Kidney (tissue), 22 donors: ENCODE measurements at places on chromosomes 3 and 15. TPM values are rescaled to one million over a fixed set of nuclear protein-coding genes. Genes with fewer than 3 reads are reported as not detected.

DNA sequence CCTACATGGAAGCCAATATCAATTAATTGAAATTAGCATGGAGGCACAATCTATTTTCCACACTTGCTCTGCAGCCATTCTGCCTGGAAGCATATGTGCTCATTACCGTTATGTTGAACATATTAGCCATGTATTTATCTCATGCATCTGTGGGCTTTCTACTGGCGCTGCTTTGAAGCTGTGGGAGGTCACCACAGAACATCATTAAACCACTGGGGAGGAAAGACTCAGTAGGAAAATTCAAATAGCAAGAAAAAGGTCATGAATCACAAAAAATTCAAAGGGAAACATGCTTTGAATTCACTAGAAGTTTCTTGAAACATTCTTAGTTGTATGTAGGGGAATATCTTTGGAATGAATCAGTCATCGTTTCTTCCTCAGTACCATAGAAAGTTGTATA is 652.5 kb downstream of the EDEM1 start:
- no peak for DNase-seq

DNA sequence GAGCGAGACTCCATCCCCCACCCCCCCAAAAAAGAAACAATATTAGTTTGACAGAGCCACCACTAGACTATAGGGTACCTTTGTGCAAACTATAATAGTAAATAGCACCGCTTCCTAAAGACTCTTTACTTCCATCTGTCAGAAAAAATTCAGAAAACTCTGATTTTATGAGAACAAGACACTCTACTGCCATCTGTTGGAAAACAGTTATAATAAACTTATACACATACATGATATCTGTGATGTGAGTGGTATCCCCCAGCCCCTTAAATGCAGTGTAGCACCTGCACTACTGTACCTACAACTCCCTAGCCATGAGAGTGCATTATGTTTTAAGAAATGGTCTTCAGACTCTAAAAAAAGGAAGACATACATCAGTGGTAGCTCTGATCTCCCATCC is 47.1 kb upstream of the CTDSPL start:
- DNase-seq: no peak

DNA sequence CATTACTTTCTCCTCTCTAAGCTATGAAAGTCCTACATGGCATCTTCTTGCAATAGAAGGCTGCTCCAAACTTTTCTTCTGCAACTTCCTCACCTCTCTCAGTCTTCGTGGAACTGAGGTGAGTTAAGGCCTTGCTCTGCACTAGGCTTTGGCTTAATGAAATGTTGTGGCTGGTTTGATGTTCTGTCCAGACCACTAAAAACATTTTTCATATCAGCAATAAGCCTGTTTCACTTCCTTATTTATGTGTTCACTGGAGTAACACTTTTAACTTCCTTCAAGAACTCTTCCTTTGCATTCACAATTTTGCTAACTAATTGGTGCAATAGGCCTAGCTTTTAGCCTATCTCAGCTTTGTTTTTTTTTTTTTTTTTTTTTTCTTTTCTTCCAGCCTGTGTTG is 335.3 kb upstream of the NECTIN3 start:
- DNase-seq: no peak

DNA sequence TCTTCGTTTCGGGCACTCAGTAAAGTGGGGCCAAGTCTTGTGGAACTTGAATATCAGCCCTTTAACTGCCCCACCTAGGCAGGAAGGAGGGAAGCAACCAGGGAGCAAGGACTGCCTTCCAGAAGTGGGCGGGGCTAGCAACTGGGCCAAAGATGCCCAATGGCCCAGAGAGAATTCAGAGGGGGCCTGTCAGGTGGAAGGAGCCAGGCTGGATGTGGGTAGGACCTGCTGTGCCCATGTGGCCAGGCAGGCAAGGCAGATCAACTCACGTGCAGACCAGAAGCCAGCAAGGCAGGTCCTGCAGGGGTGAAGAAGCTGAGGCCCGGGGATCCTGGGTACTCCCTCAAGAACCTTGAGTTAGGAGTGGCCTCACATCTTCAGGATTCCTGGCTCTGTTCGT is 5.5 kb downstream of the MAP6D1 start:
- DNase-seq: no peak

DNA sequence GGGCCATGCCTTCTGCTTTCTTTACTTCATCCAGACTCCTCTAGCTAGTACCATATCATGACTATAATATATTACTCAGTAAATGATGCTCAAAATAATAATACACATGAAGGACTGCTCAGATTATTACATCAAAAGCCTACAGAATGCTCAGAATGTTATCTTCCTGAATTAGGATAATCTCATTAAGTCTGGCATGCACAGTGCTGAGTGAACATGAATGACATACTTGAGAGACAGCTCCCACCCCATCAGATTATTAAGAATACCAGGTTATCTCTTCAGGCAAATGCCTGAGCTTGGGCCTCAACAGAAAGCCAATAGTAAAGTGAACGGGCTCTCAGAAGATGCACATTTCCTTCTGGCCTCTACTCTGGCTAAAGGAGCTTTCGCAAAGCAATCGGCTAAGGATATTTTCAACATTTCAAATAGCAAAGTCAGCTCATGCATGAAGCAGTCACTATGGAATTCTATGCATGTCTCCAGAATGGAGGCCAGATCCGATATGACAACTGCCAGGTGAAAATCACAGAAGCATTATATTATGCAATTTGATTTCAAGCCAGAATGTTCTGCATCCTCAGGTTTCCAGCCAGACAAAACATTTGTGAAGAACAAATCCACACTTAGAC is 122.6 kb downstream of the KCNMB2 start:
- no peak for DNase-seq

- no peak for DNase-seq
These were observed 66.6 kb upstream of the HERC1 start for GRCh38 chr15:63900306-63900705.

DNA sequence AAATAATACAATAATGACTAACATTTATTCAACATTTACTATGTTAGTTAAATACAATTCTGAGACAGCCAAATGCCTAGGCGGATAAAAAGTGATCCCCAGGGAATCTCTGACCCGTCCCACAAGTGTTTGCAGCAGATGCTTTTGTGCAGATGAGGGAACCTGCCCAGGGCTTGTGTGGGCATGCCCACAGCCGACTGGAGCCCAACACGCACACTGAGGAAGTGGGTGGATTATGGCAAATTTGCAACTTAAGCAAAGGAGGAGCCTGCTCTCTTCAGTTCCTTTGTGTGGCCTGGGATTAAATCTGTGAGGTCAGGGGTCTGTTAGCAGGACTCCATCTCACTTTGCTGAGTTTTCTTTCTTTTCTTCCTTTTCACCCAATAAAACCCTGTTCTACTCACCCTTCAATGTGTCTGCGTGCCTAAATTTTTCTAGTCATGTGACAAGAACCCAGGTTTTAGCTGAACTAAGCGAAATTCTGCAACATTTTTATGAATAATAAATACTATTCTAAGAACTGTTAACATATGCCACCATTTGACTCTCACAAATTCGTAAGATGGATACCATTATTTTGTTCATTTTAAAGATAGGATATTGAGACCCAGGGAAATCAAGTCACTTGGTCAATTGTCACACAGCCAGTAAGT is 13.9 kb upstream of the RTP1 start:
- no peak for DNase-seq

DNA sequence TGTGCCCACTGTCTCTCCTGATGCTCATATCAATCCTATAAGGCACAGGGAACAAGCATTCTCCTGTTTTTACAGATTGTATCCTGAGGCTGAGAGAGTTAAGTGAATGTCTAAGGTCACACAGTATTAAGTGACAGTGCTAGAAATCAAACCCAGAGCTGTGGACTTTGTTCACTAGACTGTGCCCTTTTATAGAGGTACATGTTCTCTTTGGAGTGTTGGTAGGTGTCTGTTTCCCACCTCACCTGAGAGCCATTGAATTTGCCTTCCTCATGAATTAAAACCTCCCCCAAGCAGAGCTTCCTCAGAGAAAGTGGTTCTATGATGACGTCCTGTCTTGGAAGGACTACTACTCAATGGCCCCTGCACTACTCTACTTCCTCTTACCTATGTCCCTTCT is 12.4 kb downstream of the ADIPOQ start:
- DNase-seq: no peak

DNA sequence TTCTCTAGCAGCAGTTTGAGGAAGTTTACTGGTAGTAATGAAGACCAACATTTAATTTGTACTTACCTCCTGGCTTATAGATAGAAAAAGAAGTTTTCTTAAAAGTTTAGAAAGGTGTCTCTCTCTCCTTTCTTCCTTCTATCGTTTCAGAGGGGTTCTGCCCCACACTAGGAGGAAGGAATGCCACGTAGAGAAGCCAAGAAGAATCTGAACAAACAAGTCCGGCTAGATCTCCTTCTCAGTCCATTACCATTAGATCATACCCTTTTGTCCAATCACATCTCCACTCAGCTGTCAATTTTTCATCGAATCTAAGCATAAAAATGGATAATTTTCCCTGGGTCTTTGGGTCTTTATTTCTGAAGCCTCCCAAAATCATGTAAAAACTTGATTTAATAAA is 1048.1 kb downstream of the SI start:
- no peak for DNase-seq

DNA sequence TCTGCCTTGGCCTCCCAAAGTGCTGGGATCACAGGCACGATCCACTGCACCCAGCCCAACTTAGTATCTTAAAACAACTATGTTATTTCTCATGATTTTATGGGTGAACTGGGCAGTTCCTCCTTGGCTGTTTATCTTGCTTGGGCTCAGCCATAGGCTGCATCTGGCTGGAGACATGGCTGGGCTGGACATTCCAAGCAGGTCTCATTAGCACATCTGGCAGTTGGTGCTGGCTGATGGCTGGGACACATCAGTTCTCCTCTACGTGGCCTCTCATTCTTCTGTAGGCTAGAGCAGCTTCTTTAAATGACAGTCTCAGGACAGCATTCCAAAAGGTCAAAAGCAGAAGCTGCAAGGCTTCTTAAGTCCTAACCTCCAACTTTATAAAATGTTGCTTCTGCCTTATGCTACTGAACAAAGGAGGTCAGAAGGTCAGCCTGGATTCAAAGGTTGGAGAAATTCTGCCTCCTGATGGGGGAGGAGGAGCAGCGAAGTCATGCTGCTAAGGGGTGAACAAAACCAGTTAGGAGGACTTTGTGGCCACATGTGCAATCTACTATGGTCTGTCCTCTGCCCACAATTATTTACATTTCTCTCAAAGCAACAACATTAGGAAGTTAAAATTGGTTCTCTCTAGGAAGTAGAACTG is 144.0 kb downstream of the AQP9 start:
- no peak for DNase-seq

GRCh38 chr3:42080453-42080872 is 10.7 kb upstream of the TRAK1 start:
- no peak for DNase-seq

GRCh38 chr15:61115679-61116078 is 113.4 kb downstream of the RORA start:
- DNase-seq: no peak

FSTL1 gene
- total RNA-seq: 193 TPM

P3H2 gene
- total RNA-seq: 103 TPM

C3orf49 gene
- total RNA-seq: not detected

CORO2B gene
- 7.9 TPM for total RNA-seq
